Stimulated activated CD8-positive, alpha-beta memory T cell treated with anti-CD3 and anti-CD28 coated beads, Interleukin-7, amount 100 ng/mL, for 24 hours (primary cell): ENCODE measurements at places on chromosomes 3 and 15.

DNA sequence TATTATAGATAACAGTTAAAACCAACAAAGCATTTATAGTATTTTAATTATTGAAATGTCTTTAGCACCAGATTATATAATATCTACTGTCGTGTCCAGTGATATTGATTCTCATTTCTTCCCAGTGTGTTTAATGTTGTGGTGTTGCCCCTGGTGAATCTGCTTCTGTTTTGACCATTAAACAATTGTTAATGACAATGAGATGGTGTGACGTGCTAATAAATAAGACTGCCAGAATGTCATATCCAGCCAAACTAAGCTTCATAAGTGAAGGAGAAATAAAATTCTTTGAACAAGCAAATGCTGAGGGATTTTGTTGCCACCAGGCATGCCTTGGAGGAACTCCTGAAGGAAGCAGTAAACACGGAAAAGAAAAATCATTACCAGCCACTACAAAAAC lies 480.0 kb upstream of the ROBO1 start:
- no peak for DNase-seq

DNA sequence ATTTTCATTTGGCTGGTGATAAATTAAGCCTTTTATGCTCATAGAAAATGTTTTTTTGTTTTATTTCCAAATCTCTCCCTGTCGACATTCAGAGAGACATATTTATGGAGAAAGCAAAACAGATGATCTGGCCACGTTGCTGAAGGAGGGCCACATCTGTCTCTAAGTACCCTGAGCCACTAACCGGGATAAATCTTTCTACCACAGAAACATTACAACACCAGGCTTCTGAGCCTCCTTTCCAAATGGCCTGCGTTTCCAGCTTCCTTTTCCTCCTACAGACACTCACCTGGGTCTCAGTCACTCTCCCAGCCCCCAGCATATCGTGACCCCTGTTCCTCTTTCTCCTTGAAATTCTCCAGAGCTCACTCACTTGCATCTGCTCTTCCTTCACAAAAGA lies 161.0 kb downstream of the ARRDC4 start:
- no peak for DNase-seq

GRCh38 chr15:79884204-79884596 lies 12.6 kb downstream of the MTHFS start:
- DNase-seq = no peak

DNA sequence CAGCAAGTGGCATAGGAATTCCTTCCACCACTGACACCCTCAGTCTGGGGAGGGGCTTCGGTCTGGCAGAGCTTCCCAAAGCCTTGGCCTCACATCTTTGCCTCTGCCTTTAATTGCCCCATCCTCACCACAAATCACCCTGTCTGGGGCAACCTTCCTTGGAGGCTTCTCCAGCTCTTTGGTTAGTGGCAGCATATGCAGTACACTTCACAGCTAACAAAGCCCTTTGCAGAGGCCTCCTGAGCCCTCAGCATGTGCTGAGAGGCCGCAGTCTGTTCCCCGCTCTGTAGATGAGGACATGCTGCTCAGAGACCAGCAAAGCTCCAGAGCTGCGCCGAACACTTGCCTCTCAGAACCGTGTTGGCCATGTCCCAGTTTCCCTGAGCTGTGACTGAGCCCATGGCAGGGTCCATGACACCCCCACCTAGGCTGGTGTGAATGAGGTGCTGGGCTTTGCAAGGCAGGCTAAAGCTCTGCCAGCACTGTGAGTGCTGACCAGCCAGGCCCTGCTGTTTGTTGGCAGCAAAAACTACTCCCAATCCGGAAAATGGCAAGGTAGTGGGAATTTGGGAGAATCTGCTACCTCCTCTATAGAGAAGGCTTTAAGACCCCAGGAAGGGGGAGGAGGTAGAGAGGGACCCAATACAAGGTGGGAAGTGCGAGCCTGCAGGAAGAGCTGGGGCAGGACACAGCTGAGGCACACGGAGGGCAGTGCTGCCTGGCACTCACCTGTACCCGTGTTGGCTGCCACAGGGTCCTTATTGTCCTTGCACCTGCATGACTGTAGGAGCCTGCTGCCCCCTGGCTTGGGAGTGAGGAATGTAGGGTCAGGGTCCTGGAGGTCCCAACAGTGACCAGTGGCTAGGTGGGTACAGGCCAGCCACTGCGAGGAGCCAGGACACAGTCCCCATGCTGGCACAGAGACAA lies 8.4 kb upstream of the KLF15 start:
- DNase-seq = no peak

DNA sequence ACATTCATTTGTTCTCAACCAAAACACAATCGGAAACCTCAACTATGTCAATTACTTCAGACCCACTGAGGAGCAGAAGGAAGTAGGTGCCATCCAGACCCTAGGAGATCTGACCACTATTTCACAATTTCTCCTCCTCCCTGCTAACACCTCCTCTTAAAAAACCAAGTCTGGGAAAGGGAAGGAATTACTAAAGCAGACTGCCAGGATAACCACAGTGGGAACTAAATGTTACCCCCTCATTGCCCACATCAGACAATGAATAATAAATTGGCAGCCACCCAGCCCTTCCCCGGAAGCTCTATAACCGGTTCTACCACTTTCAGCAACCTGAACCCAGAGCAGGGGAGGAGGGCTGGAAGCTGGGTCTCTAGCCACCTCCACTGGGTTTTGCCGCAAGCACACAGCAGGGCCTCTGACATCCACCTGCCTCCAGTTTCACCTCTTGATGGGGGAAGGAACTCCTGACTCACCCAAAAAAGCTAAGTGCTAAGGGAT lies 17.6 kb downstream of the C15orf62 start:
- DNase-seq = no peak

DNA sequence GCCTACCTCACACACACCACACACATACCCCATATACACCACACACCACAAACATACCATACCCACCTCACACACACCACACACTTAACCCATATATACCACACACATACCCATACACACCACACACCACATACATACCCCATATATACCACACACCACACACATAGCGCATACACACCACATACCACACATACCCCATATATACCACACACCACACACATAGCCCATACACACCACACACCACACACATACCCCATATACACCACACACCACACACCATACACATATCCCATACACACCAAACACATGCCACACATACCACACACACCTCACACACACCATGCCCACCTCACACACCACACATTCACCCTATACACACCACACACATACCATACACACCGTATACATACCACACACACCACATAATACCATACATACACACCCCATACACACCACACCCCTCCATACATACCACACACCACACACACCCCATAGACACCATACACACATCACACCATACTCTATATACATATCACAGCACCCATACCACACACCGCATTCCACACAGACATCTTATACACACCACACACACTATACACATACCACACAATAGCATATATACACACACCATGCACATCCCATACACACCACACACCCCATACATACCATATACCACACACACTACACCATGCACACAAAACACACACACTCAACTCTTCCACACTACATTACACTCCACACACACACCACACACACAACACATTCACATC lies 29.5 kb downstream of the APBA2 start:
- DNase-seq = no peak

- no peak for DNase-seq
These were observed 291.0 kb upstream of the TGFBR2 start for GRCh38 chr3:30315447-30315846.

DNA sequence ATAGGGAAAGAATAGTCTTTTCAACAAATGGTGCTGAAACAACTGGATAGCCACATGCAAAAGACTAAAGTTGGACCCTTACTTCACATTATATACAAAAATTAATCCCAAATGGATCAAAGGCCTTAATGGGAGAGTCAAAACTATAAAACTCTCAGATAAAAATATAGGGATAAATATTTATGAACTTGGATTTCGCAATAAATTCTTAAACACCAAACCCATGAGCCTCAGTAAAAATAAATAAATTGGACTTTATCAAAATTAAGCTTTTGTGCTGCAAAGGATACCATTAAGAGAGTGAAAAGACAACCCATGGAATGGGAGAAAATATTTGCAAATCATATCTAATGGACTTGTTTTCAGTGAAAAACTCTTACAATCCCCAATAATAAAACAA lies 18.7 kb upstream of the TOP2B start:
- DNase-seq = no peak

DNA sequence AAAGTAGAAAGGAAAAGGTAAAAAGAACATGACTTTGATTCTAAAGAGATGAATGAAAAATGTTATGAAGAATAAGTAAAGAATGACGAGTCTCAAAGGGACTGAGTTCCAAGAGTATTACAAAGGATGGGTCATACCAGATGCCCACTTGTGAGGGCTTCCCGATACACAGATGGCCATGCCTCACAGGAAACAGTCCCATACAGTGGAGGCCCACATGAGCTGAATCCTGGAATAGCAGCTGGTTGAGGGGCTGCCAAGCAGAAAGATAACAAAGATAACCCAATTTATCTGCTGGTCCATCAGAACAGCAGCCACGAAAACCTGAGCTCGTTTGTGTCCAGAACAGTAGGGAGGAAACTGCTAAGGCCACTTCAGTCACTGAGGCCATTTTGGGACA lies 3.7 kb downstream of the SSR3 start:
- no peak for DNase-seq

DNA sequence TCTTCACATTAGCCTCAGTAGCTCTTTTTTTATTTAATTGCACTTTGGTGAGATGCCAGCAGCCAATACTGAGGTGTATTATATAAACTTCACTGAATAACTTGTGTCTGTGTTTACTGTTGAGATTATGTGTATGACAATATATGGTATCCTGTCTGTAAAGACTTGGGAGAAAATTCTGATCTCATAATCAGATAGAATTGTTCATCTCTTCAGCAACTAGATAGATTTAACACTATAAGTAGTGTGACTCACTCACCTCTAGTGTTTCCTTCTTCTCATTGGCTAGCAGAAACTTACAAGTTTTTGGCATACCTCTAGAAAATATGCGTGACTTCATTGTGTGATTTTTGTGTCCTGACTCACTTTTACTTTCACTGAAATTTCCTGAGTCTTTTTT lies 67.6 kb upstream of the TGFBR2 start:
- no peak for DNase-seq

GRCh38 chr3:14377838-14378169 lies 24.6 kb upstream of the SLC6A6 start:
- peak; percentile 7 for DNase-seq

DNA sequence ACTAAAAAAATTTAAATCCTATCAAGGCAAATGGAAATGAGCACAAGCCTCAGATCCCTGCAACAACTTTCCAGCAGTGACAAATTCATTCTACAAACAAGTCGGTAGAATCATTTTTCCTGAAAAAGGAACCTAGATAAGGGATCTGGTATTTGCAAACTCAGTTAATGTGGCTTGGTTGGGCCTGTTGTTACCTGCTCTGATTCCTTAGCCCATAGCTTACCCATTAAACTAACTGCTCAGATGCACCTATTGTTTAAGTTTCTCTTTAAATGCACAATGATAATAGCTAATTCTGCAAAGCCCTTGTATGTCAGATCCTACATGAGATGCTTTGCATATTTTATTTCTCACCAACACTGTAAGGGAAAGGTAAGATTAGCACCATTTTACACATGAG lies 377.4 kb upstream of the RGMA start:
- DNase-seq = no peak

DNA sequence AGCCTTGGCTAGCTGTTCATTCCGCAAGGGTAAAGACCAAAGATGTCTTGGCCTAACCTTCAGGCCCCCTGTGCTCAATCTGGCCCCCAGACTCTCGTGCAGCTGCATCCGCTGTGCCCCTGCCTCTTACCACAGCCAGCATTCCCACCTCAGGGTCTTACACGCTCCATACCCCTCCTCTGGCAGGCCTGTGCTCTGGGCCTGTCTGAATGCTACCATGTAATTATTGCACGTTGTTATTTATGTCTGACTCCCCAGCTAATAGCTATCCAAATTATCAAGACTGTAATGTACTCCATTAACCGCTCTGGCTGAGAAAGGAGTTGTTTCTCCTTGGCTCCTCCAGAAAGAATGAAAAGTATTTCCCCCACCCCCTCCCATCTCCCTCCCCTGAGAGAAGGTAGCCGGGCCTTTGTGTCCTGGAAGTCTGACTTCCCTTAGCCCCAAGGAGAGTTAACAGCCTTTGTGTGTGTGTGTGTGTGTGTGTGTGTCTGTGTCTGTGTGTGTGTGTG lies 54.5 kb upstream of the UBE2E1 start:
- no peak for DNase-seq

DNA sequence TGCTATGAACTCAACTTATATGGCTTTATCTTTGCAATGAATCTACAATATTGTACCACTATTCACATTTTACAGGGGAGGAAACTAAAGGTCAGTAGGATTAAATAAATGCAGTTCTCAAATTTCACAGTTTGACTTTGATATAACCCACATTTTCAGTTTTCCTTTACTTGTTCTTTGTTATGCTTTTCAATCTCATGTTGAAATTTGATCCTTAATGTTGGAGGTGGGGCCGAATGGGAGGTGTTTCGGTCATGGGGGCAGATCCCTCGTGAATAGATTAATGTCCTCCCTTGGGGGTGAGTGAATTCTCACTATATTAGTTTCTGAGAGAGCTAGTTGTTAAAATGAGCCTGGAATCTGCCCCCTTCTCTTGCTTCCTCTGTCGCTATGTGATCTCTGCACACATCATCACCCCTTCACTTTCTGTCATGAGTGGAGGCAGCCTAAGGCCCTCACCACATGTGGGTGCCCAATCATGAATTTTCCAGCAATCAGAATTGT lies 44.7 kb downstream of the CD200 start:
- no peak for DNase-seq

DNA sequence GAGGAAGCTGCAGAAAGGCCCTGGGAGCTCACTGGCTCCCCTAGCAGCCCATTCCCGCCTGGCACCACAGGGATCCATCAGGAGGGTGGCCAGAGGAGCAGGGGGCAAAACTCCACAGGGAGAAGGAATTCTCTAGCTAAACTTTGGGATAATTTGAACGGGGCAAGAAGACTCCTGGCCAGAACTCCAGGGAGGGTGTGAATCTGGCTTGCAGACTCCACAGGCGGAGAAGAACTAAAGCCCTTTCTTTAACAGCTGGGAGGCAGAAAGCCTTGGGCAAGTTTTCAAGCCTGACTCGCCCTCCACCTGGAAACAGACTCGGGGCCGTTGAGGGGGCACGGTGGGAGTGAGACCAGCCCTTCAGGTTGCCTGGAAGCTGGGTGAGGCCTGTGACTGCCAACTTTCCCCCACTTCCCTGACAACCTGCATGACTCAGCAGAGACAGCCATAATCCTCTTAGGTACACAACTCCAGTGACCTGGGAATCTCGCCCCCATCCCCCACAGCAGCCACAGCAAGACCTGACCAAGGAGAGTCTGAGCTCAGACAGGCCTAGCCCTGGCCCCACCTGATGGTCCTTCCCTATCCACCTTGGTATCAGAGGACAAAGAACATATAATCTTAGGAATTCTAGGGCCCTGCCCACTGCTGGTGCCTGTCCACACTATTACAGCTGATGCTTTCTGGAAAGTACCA lies 28.6 kb downstream of the SLC27A2 start:
- DNase-seq = no peak

- DNase-seq = no peak
These were observed 24.8 kb downstream of the AADAC start for GRCh38 chr3:151838574-151839312.

- no peak for DNase-seq
These were observed 61.0 kb downstream of the POLR2M start for GRCh38 chr15:57767481-57767880.
